Right renal cortex interstitium (tissue), 3 donors: ENCODE measurements at places on chromosomes 1 and 21. TPM values are rescaled to one million over a fixed set of nuclear protein-coding genes. Genes with fewer than 3 reads are reported as not detected.

OLFML2B gene
- 10.2 TPM for polyA plus RNA-seq

CDC42BPA gene
- 44.7 TPM for polyA plus RNA-seq

CR2 gene
- 1.3 TPM for polyA plus RNA-seq

VPS72 gene
- polyA plus RNA-seq: 71.1 TPM

ALG6 gene
- polyA plus RNA-seq: 25.7 TPM

AGO4 gene
- polyA plus RNA-seq: 20.0 TPM

LCE1F gene
- not detected for polyA plus RNA-seq
